AG08396 (cell line): ENCODE measurements at places on chromosomes 5 and 9.
A peak's percentile ranks its signal among the peaks of the same experiment; 100 is the strongest.

DNA sequence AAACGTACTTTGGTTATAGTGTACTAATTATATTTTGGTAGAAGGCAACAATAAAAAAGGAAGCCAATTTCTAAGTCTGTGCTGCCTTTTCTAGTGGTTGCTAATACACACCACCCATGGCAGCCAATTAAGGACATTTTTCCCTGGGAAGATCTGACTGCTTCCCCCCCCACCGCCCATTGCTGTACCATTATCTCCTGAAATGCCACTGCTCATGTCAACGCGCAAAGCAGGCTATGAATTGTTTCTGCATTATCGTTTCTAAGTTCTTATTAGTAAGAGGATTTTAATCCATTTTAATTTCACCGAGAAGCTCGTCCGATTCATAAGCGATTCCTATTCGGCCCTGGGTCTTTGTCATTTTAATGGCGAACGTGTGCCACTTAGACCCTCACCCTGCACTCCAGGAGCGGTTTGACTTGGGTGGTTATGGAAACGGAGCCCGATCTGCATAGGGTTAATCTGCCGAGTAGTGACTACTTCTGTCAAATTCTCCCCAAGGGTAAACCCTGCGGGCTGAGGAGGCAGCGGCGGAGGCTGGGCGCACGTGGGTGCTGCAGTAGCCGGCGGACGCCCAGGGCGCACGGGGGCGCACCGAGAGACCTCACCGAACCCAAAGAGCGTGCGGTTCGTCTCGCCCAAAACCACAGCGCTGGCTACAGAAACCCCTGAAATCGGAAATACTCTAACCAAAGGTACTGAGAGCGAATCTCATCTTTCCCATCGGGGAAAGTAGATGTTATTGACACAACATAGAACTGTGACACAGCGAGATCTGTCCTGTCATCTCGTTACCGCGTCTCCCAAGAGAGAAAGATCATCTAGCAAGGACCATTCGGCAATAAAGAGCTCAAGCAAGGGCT is 55.8 kb upstream of the SHC3 start:
- DNase-seq, result no peak

DNA sequence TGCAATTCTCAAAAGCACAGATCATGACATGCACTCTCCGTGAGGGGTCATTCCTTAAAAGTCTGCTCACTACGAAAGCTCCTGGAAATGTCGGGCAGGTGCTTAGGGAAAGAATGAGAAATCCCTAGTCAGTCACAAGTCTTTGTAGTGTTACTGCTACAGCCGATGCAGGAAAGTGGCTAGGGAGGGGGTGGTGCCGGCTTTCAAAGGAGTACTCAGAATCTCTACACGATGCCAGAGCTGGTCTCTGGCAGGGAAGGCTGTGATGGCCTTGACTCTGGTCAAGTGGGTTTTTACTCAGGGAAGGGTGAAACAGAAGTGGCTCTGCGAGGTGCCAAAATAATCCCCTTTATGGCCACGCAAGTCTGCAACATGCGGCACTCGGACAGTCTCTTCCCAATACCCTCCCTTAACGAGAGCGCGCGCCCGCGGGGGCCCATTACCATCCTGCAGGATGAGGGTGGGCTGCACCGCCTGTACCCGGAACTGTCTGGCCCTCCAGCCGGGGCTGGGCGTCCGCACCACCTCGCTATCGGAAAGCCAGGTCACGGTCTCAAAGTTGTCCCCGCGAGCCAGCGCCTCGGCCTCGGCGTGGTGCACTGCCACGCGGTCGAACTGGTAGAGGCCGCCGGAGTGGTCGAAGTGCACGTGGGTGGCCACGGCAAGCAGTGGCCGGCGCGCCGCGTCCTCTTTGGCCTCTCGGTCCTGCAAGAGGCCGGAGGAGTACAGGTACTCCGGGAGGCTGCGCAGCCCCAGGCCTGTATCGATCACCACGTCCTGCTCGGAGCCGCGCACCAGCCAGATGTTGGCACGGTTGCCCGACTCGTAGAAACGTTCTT is 956 bp downstream of the MBLAC2 start:
- peak; percentile 39 for DNase-seq

DNA sequence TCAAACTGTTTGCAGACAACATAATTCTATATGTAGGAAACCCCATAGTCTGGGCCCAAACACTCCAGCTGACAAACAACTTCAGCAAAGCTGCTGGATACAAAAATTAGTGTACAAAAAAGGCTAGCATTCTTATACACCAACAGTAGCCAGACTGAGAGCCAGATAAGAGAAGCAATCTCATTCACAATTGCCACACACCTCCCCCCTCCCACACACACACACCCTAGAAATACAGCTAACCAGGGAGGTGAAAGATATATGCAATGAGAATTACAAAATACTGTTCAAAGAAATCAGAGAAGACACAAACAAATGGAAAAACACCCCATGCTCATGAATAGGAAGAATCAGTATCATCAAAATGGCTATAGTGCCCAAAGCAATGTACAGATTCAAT is 9.0 kb downstream of the MTREX start:
- no peak for DNase-seq

DNA sequence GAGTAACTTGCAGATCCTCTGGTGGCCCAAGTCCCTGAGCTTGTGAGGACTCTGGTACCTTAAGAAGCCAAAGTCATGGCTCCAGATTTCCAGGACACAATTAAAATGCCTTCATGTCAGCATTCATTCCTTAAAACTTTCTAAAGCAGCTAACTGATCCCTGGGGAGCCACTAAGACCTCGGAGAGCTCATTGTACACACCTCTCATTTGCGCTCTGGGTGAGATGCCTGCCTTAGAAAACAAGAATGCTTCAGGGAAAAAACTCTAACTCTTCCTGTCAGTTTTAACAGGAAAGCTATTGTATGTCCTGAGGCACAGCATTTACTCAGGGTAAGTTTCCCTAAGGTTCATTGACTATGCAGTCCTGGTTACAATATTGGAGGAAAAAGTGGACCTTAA is 285.0 kb downstream of the EFNA5 start:
- DNase-seq, result no peak

DNA sequence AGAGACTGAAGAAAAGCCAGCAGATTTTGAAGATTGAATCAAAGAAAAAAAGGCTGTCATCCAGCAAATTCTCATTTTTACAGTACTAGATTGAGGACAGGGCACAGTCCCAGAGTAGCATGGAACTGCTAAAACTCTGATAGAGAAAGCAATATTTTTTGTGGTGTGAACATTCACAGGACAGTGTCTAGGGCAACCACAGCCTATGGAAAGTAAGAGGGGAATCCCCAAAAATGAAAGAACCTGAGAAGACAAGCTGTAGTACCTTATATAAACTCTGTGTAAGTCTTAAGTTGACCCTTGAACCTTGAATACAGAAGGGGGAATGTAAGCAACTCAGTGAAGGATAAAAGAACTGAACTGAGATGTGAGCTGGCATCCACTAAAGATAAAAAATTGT is 540.3 kb downstream of the HINT1 start:
- DNase-seq, result no peak
